Forelimb muscle (tissue), 1 donor: ENCODE measurements at places on chromosomes 4 and X. TPM values are rescaled to one million over a fixed set of nuclear protein-coding genes. Genes with fewer than 3 reads are reported as not detected.

Gene PNMA6A
- 2.2 TPM for polyA plus RNA-seq

Gene ZFYVE28
- 1.7 TPM for polyA plus RNA-seq

Gene RGN
- polyA plus RNA-seq: 2.5 TPM

Gene NPY1R
- 3.1 TPM for polyA plus RNA-seq

Gene GLRB
- 4.9 TPM for polyA plus RNA-seq

Gene CDKL2
- polyA plus RNA-seq: 0.14 TPM

Gene RADX
- 2.0 TPM for polyA plus RNA-seq

Gene TRPC5OS
- 0.29 TPM for polyA plus RNA-seq

Gene HAND2
- 0.10 TPM for polyA plus RNA-seq

Gene PABPC1L2B
- polyA plus RNA-seq: not detected

Gene GYG2
- polyA plus RNA-seq: 2.9 TPM

Gene UNC5C
- 0.46 TPM for polyA plus RNA-seq

Gene OPN1MW
- not detected for polyA plus RNA-seq

Gene SMARCA5
- polyA plus RNA-seq: 47.2 TPM

Gene ARR3
- 0.43 TPM for polyA plus RNA-seq

Gene PLXNA3
- polyA plus RNA-seq: 39.1 TPM

Gene GAGE13
- polyA plus RNA-seq: not detected

Gene NEUROG2
- 0.08 TPM for polyA plus RNA-seq

Gene ARHGAP36
- 520 TPM for polyA plus RNA-seq

Gene ESX1
- not detected for polyA plus RNA-seq

Gene CENPVL2
- polyA plus RNA-seq: not detected

Gene MAGEA3
- polyA plus RNA-seq: not detected

Gene SHOX
- polyA plus RNA-seq: 0.58 TPM

Gene ZNF81
- polyA plus RNA-seq: 4.2 TPM

Gene GABRQ
- 1.3 TPM for polyA plus RNA-seq

Gene GRIA3
- polyA plus RNA-seq: 2.0 TPM

Gene SSX2
- not detected for polyA plus RNA-seq

Gene FABP2
- polyA plus RNA-seq: not detected

Gene WNK3
- 2.1 TPM for polyA plus RNA-seq

Gene CXCL11
- polyA plus RNA-seq: not detected

Gene USO1
- polyA plus RNA-seq: 236 TPM

Gene SMIM10L2A
- 2.2 TPM for polyA plus RNA-seq

Gene RS1
- polyA plus RNA-seq: not detected

Gene RHOXF1
- polyA plus RNA-seq: not detected

Gene SRPX2
- 25.2 TPM for polyA plus RNA-seq

Gene SMIM20
- polyA plus RNA-seq: 43.2 TPM

Gene STATH
- not detected for polyA plus RNA-seq

Gene NDNF
- 6.7 TPM for polyA plus RNA-seq

Gene TMEM156
- 0.18 TPM for polyA plus RNA-seq
